DMS79 (cell line): ENCODE measurements at places on chromosomes 12 and 14.

GRCh38 chr12:108373111-108373510 lies 34.0 kb upstream of the CMKLR1 start:
- DNase-seq = no peak

DNA sequence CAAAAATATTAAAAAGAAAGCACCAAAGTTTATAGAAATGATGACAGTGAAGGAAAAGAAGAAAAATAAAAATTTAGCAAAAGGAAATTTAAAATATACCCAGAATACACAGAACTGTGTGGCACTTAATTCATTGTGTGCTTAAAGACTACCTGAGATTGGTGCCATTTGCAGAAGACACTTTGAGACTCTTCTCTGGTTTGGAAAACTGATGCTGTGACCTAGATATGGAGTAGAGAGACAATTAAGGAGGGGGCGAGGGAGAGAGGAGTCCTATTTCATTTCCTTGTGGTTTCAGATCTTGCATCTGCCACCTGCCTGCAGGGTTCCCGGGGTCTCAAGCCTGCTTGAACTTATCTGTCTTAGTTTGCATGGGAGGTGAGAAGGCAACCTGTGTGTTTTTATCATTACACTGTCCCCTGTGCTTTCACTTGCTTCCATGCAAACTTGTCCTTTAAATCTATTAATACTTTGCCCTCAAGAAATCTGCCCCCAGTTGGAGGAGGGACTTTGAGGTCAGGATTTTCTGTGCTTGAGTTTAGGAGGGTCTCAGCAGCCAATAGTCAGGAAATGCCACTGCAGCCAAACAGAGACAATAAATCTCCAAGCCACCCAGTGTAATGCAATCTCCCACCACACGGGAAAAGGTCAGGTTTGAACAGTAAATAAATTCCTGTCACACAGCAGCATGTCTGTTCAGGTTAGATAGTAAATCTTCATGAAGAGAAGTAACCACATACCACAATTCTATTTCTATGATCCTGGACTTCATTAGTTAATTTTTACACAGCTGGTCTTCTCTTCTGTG lies 119.4 kb downstream of the CAND1 start:
- no peak for DNase-seq

DNA sequence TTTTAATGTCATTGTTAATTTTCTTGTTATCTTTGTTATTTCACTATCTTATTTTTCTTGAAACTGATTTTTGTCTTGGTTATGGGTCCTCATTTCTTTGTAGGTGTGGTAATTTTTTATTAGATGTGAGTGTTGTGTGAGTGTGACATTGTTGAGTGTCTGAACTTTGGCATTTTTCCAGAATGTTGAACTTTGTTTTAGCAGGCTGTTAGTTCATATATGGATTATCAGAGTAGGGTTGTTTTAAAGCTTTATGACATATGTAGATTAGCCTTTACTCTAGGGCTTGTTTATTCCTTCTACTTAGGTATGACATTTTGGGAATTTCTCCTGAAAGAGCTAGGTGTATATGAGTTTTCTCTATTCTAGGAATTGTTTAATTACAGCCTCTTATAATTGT lies 103.9 kb downstream of the ARID2 start:
- DNase-seq = no peak

DNA sequence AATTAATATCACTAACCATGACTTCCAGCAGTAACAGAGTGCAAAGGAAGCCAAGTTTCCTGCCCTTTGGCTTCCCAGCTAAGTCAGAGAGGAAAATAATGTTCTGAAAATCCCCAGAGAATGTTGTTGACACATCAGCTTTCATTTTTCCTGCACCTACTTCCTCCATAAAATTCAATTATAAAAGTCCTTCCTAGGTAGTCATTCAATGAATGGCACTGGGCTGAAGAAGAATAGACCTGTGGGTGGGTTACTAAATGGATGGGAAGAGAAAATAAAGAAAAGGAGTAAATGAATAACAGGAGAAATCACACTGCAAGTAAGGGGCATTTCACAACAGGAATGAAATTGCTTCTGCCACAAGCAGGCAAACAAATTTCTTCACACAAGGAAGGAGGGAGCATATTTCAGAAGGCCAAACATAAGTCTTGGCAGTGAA lies 73.2 kb upstream of the MDM1 start:
- DNase-seq = no peak

- DNase-seq = no peak
Measured at GRCh38 chr12:41663598-41664265, 475.6 kb downstream of the PDZRN4 start.

DNA sequence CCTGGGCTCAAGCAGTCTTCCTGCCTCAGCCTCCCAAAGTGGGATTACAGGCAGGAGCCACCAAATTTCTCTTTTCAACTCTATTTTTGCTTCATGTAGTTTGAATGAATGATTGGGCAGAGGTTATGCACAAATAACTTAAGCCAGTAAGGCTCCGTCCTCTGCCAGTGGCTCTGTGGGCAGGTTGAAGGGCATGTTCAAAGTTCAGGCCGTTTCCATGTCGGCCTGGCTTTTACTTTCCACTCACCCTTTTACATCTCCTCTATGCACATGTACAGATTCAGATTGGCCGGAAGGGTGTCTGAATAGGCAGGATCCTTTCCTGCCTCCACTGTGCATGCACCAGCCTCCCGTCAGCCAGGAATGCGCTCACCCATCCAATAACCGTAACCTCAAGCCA lies 132.3 kb downstream of the EML1 start:
- no peak for DNase-seq

- no peak for DNase-seq
Measured at GRCh38 chr12:122393817-122394216, 28.7 kb downstream of the CLIP1 start.

GRCh38 chr12:10861366-10861765 lies 12.1 kb upstream of the PRR4 start:
- DNase-seq = no peak

- DNase-seq = no peak
Measured at GRCh38 chr14:76577090-76577489, 184.2 kb upstream of the VASH1 start.

GRCh38 chr14:33511851-33512640 lies 438.8 kb downstream of the EGLN3 start:
- no peak for DNase-seq

- DNase-seq = no peak
Measured at GRCh38 chr12:72288436-72288835, 16.3 kb downstream of the TRHDE start.

- DNase-seq = no peak
Measured at GRCh38 chr12:124007826-124008570, 35.0 kb downstream of the ZNF664 start.

DNA sequence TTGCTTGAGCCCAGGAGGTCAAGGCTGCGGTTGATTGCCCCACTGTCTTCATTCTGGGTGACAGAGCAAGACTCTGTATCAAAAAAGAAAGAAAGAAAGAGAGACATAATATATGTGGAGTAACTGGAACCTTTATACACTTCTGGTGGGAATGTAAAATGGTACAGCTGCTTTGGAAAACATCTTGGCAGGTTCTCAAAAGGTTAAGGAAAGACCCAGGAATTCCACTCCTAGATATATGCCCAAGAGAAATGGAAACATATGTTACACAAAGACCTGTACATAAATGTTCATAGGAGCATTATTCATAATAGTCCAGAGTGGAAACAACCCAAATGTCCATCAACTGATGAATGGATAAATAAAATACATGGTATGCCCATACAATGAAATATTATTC lies 7.2 kb downstream of the RBMS2 start:
- DNase-seq = no peak

DNA sequence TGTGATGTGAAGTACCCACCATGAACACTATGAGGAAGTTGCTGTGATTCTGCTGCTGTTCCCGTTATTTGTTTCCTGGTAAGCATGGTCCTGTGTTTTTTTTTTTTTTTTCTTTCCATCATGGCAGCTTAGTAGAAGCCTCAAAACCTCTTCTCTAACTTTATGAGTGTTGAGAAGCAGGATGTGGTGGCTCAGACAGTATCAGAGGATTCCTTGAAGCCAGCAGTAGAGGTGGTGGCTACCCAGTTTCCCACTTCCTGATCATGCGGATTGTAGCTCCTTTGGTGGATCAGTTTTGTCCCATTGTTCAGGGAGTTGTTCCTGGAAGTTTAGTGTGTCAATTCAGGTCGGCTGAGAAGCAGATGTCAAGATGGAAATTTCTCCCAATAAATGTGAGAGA lies 175.8 kb downstream of the ATP23 start:
- no peak for DNase-seq

DNA sequence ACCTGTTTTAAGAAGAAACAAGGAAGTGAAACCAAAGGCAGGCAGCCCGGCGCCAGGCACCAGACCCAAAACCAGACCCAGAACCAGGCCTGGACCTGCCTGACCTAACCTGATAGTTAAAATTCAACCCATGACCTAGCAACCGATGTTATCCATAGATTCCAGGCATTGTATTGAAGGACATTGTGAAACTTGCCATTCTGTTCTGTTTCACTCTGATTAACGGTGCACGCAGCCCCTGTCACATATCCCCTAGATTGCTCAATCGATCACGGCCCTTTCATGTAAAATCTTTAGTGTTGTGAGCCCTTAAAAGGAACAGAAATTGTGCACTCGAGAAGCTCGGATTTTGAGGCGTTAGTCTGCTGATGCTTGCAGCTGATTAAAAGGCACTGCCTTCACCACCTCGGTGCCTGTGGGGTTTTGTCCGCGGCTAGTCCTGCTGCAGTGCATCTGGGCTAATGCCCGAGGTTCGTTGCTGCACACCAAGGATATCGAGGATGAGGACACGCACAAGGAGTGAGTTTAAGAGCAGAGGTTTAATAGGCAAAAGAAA lies 262.5 kb upstream of the TMEM132C start:
- no peak for DNase-seq

GRCh38 chr14:74572726-74573301 lies 39.2 kb downstream of the LTBP2 start:
- DNase-seq = no peak

DNA sequence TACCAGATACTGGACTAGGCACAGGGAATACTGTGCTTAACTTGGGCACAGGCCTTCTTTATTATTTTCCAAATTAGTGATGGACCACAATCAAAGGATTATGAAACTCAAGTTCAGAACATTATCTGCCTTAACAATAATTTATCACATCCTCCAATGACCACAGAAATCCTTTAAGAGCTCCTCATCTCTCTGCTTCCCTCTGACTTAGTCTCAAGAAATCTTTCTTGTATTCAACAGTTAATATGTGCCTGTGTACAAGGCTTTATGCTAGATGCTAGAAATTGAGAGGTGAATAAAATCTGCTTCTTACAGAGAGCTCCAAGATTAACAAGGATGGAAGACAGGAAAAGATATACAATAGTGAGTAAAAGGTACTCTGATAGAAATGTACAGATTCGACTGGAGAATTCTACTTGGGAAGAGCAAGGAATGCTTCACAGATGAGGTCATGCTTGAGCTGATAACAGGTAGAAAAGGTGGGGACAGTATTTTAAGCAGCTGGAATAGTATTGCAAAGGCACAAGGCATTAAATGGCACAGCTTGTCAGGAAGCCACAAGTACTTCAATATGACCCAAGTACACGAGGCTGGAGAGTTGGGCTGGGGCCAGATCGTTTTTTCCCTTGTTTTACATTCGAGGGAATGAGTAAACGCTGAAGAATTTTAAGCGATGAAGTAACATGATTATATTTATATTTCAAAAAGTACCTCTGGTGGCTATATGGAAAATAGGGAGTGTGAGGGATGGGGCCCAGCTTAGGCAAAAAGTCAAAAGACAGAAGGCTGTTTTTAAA lies 55.1 kb upstream of the ARID2 start:
- peak; percentile 40 for DNase-seq

DNA sequence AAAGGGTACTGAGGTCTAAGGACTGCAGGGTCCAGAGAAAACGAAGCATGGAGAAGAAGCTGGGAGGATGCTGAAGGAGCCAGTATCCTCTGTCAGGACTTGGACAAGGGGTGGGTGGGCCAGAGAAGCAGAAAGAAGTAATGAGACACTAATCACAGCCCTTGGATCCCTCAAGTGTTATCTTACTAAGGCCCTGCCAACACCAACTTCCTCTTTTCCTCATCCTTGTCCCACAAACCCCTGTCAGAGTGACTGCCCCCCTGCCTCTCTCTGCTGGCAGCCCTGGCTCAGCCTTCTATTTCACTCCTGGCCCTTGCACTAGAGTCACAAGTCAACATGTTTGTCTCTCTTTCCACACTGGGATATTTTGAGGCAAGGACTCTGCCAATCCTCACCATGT lies 3.8 kb upstream of the ASIC1 start:
- DNase-seq = no peak

- no peak for DNase-seq
Measured at GRCh38 chr14:68665131-68665530, 127.7 kb downstream of the ZFP36L1 start.

GRCh38 chr12:17802657-17803641 lies 287.0 kb downstream of the RERGL start:
- DNase-seq = no peak

DNA sequence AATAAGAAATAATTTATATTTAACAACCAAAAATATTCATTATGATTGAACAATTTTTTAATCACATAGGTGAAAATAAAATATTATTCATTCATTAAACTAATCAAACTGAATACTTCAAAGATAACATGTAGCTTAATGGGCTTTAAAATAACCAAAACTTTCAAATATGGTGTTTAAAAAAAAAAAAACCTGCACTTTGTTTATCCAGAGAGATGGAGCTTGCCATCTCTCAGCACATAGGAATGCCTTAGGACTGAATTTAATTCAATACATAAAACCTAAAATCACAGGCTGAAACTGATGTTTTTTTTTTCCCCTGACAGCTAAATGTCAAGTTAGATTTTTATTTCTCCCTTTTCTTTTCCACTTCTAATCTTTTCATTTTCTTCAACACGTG lies 14.4 kb upstream of the CCER1 start:
- no peak for DNase-seq

DNA sequence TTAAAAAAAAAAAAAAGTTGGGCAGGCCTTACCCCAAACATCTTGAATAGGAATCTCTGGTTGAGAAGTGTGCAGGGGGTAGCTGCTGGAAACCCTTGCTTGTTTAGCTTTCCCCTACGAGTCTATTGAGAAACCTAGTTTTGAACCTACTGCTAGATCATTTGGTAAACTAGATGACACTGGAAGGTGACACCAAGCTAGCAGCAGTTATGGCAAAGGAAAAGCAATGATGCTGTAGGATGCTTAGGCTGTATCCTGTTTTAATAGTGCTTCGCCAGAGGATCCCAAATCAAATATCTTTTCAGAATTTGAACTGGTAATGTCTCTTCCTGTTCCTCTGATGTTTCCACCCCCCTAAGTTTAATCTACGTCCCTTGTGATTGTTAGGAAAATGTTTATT lies 5.5 kb upstream of the PCED1B start:
- no peak for DNase-seq

DNA sequence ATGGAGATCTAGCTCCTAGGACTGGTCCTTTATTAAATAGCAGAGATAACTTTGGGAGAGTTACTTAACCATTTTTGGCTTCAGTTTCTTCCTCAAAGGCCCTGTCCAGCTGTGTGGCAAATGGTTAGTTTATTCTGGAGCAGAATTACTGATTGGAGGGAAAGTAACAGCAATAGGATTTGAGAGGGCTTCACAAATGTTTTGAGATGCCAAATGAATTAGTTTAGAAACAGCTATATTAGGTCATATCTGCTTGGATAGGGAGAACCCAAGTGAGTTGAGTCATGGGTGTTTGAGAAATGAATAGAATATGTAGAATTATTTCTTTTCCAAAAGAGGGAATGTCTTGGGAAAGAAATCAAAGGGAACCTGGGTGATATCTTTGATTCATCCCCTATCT lies 17.5 kb downstream of the RASSF3 start:
- no peak for DNase-seq

- DNase-seq = no peak
Measured at GRCh38 chr14:52801014-52801712, 9.8 kb upstream of the GNPNAT1 start.

- no peak for DNase-seq
Measured at GRCh38 chr14:43587183-43587582, 919.9 kb downstream of the FSCB start.
